Renal cortical epithelial cell (primary cell): ENCODE measurements at places on chromosomes 5 and 9.
A peak's percentile ranks its signal among the peaks of the same experiment; 100 is the strongest.

DNA sequence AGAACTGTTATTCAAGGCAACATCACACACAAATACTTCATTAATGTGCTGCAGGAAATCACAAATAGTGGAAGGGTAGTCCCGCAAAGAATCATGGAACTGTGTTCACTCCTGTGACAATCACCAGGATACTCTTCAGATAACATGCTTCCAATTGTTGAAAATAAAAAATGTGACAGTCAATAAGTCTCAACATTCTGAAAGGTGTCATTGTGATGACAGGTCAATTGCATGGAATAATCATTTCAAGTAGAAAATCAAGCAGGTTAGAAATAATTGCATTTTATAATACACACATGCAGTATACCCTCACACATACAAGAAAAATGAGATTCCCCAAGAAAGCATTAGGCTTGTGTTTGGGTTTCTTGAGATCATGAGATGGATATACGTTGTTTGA is 46.4 kb upstream of the ISL1 start:
- no peak for DNase-seq

DNA sequence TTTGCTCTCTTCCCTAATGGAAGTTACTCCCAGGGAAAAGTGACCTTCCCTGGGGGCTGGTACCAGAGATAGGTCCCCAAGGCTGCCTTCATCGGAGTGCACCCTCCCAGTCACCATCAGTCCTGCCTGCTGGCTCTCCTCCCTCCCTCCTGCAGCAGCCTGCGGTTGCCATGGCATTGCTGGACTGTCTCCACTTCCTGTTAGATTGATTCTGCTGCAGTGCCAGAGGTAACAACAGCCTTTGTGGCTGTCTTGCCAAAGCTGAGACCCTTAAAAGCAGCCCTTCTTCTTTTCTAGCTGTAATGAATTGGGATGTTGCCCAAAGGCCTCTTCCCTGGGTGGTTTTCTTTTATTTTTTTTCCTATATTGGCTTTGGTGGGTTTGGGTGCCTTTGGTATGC is 78.1 kb upstream of the PRLR start:
- no peak for DNase-seq

DNA sequence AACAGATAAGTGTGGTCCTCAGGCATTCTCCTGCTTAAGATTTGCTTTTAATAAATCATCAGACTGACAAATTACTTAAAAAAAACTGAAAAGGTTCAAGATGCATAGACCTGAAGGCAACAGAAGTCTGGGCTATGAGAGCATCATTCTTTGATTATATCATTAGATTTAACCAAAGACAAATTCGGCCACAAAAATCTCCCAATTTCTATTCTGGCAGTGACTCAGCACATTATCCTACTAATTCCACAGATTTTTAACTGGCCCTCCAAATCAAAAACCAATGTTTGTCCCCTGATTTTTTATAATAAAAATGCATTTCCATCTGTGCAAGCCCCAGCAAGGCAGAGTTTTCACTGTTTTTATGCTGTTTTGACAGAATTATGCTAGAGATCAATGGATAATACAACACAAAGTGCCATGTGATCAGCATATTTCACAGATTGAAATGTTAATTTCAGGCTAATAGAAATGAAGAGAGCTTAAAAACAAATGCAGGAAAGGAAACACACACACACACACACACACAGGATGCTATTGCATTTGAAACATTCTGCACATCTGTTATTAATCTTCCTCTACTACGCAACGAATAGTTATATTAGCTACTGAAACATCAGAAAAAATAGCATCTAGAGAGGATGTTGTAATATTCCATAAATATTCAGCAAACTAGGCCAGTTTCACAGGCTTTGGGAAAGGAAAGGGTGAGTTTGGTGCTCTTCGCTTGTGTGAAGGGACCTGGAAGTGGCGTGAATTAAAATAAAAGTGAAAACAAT is 177.6 kb upstream of the ST8SIA4 start:
- no peak for DNase-seq

DNA sequence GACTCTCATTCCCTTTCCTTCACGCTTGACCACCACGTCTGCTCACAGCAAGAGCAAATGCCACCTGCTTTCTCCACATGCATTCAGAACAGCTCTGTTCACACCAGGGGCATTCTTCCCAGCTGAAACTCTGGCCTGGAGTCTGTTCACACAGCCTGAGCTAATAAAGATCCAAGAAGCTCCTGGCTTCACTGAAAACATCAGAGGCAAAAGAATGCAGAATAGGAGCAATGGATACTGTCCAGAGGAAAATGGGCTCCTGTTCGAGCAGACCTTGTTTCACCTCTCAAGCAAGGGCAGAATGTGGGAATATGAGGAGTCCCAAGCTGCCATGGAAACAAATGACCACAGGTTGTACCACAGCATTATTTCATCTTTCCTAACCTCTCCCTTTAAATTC is 402.7 kb upstream of the TNC start:
- DNase-seq, result no peak

- DNase-seq, result peak; percentile 69
Observed at GRCh38 chr5:125411071-125411743, 664.8 kb upstream of the ZNF608 start.

DNA sequence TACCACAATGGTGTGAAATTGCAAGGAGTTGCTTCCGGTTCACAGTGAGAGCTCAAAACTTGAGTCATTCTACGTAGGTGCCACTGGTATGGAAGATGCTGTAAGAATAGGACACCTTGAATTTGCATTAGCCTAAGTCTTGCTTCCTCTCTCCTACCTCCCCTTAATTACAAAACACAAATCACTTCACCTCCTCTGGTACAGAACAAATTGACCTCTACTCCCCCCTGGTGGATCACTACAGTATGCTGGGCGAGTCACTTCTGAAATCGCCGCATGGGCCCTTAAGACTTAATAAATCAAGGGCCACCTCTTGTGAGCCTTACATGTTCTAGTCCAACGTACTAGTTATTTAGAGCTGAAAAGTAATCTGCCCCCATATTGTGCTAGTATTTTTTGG is 145.3 kb upstream of the SMARCA2 start:
- peak; percentile 2 for DNase-seq

DNA sequence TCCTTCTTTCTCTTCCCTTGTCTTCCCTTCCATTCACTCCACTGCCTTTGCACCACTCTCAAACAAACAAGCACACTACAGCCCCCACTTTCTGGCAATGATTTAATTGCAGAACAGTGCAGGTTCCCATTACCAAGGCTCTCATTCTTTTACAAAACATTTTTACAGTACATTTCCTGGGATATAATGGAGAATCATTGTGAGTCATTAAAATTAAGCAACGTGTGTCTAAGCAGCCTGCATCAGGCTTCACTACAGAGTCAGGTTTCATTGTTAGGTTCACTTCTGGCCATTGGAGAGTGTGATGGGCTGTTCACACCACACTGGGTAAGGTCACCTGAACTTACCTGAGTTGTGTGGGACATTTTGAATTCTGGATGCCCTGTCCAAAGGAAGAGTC is 303.5 kb downstream of the TRIM32 start:
- DNase-seq, result peak; percentile 78

DNA sequence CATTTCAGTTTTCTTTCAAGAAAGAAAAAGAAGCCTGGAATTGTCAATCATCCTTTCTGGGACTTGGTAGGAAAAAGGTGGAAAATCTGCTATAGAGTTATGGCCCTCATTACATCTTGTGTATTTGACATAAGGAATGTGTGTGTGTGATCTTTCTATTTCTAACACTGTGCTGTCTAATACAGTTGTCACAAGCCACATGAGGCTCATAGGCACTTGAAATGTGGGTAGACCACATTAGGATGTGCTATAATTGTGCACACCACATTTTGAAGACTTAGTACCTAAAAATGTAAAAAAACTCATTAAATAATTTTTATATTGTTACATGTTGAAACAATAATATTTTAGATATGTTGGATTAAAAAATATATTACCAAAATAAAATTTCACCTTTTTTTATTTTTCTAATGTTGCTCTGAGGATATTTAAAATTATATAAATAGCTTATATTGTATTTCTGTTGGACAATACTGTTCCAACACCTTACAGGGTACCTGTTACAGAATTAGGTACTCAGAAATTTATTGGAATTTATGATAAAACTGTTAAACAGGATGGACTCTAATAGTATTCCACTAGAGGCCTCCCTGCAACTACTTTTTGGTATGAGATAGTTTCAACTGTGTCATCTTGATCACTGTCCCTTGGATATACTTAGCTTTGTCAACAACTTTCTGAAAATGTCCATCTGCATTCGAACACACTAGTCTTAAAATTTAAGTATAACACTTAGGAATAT is 18.4 kb downstream of the MSANTD3 start:
- DNase-seq, result no peak

GRCh38 chr9:96497117-96497399 is 47.1 kb downstream of the HABP4 start:
- DNase-seq, result no peak

DNA sequence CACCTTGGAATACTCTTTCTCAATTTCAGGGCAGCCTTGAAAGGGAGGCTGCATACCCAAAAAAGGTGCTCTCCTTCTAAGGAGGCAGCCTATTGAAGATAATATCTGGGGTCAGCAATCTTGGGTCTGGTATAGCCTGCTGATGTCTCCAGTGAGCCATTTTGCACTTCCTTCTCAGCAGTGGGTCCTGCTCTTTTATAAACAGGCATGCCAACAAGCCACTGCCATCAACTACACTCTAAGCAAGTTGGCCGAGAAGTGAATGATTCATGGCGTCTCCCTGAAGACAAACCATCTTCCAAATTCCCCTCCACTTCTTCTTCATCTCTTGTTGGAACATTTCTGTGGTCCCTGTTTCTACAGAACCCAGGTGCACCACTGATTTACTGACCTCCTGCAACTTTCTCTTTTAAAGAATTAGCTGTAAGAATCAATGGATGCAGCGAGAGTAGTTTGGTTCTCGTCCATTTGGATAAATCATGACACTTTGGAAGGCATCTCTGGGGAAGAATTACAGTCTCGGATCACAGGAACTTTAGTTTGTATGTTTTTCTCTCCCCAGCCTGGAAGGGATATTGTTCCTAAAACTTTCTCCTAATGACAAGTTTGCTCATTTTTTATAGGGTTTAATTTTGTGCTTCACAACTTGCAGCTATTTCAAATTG is 108.3 kb downstream of the INSYN2B start:
- no peak for DNase-seq

DNA sequence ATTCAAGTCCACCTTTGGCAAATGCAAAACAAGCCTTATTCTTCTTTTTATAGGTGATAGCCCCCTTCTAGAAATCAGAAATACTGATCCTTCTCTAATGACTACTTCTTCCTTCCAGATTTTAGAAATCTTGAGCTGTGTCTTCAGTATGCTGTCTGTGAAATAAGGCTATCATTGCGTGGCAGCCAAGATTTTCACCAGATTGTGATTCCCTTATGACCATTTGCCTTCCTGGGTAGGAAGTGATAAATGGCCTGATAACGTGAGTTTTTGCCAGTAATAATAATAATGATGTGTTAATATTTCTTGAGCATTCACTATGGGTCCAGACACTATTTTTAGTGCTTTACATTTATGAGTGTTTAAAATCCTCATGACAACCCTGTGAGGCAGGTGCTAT is 80.9 kb downstream of the PIP5K1B start:
- DNase-seq, result no peak

GRCh38 chr5:79229357-79230174 is 6.4 kb upstream of the JMY start:
- DNase-seq, result no peak

DNA sequence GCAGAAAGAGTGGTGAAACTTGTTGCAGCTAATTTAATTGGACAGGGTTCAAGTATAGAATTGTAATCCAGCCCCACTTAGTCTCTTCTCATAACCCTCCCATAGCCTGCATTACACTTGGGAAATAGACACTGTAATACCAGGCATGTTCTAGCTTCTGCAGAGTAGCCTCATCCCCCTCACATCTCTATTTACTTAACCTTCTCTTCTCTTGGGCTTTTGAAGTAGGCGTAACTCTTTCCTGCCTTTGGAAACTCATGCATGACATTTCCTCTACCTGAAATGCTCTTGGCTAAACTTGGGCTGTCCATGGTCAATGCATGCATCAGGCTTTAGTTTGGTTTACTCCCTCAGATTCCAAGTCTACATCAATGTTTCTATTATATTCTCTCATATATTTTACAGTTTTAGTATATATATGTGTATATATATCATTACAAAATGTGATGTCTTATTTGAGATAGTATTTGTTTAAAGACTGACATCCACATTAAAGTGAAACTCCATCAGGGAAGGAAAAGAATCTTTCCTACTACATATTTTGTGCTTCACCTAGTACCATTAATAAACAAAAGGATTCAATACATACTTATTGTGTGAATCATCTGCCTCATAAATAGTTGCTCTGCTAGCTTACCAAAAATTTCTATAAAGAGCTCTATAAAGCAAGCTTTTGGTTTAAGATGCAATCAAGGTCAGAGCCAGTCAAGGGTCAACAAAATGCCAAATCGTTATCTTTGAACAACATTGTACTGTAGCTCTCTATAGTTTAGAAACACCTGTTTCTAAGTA is 1158.0 kb downstream of the MAT2B start:
- no peak for DNase-seq

GRCh38 chr5:108193021-108193795 is 188.7 kb downstream of the FBXL17 start:
- peak; percentile 74 for DNase-seq

DNA sequence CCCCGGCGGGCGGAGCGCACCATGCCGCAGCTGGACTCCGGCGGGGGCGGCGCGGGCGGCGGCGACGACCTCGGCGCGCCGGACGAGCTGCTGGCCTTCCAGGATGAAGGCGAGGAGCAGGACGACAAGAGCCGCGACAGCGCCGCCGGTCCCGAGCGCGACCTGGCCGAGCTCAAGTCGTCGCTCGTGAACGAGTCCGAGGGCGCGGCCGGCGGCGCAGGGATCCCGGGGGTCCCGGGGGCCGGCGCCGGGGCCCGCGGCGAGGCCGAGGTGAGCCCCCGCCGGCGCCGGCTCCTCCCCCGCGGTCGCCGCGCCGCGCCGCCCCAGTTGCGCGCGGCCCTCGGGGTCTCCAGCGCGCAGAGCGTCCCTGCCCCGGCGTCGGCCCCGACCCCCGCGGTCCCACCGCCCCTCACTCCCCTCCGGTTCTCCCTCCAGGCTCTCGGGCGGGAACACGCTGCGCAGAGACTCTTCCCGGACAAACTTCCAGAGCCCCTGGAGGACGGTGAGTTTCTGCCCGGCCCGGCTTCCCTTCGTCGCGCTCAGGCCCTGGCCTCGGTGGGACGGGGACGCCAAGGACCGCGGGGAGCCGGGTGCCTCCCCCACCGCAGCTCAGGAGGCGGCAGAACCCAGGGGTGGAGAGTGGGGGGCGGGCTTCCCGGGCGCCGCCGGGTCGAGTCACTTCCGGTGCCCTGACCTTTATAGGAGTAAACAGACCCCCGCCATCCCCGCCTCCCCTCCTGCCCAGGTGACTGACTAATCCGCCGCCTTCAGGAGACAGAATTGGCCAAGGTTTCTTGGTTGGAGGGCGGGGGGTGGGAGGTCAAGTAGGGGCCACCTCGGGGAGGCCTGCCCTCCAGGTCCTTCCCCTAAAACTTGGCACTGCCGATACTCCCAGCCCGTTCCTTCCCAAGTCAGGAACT is 665 bp downstream of the TCF7 start:
- peak; percentile 21 for DNase-seq

- no peak for DNase-seq
Observed at GRCh38 chr5:176540476-176540899, 3.3 kb upstream of the RNF44 start.
